ENCODE measurements at places on chromosomes 7 and 10.

- DNase-seq, result no peak
Measured at GRCh38 chr7:26319636-26320035, 28.0 kb downstream of the SNX10 start.

DNA sequence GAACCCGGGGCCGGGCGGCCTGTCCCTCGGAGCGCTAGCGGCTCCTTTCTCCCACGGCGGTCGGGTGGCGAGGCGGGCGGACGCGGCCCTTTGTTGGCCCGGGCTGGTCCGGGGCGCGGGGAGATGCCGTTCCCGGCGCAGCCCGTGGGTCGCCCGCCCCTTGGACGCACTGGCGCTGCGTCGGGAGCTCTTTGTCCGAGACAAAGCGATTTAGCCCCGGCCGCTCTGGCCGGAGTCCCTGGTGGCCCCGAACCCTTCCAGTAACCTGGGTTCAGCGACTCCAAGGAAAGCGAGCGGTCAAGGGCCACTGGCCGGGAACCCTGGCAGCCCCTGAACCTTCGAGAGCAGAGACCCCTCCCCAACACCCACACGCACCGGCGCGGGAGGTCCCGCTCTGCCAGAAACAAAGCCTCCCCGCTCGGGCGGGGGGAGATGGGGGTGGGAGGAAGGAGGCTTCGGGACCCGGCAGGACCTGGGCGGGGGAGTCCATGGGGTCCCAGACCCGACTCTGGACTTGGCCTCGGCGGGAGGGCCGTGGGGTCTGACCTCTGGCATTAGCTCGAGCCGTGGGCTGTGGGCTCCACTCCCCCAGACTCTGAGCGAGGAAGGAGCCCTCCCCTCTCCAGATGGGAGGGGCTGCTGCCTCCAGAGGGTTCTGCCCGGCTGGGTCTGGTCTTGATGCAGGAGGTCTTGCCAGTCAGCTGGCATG lies 836 bp downstream of the DPYSL4 start:
- no peak for DNase-seq

DNA sequence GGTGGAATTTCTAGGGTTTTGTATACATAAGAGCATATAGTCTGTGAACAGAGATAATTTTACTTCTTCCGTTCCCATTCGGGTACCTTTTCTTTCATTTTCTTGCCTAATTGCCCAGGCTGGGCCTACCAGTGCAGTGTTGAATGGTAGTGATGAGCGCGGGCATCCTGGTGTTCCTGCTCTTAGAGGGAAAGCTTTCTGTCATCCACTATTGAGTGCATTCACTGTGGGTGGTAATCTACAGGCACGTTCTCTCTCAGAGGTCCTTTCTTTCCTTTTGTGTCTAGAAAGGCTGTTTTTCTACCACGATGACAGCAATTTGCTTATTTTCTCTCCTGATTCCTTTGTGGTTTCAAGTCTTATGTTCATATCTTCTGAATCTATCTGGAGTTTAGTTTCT lies 65.0 kb downstream of the INPP5A start:
- DNase-seq, result no peak

DNA sequence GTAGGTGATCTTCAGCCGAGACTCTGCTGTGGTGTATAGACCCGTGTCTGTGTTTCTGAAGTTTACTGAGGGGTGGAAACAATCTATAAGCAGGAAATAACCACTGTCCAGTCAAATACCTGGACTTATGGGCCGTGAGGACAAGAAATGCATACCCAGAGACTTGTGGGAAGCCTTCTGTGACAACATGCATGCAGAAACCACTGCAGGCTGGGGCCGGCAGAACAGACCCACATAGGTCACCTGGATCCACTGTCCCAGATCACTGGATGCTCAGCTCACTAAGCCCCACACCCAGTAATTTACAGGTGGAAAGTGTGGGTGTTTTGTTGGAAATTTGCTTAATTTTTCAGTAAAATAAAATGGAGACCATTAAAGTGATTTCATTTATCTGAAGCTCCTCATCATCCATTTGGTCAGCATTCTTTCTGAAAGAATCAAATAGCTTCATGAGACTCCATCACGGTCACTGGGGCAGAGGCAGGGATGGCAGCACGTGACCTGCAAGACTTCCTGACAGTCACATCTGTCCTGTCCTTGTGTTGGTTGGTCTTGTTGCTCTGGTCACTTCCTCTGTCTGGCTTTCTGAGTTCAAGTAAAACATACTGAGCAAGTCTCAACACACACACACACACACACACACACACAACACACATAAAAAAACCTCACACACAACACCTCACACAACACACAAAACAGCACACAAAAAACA lies 108.3 kb downstream of the TNS3 start:
- DNase-seq, result no peak

DNA sequence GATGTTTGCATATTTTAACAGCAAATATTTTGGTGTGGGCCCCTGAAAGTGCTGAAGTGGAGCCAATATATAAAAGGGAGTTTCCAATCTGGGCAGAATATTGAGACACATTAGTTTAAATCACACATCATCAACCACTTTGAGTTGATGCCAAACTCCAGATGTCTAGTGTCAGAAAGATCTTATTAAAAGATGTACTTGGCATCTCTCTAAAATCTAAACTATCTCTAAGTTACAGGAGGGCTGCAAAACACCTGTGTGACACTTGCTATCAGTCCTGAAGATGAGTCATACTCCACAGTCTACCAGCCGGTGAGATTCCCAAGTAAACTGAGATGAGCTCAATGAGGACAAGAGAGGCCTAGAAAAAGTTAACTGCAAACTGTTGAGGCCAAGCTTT lies 11.4 kb downstream of the JAZF1 start:
- no peak for DNase-seq

- no peak for DNase-seq
Measured at GRCh38 chr10:126979311-126979710, 74.1 kb downstream of the DOCK1 start.

- DNase-seq, result no peak
Measured at GRCh38 chr7:130733931-130734814, at the start of gene KLF14. Gene KLF14 (minus strand): TSS chr7:130734207. CDS start chr7:130734033, 174 bp downstream.

- no peak for DNase-seq
Measured at GRCh38 chr7:41994746-41995110, 242.3 kb downstream of the GLI3 start.

- DNase-seq, result no peak
Measured at GRCh38 chr10:129730993-129731325, 233.1 kb downstream of the EBF3 start.

DNA sequence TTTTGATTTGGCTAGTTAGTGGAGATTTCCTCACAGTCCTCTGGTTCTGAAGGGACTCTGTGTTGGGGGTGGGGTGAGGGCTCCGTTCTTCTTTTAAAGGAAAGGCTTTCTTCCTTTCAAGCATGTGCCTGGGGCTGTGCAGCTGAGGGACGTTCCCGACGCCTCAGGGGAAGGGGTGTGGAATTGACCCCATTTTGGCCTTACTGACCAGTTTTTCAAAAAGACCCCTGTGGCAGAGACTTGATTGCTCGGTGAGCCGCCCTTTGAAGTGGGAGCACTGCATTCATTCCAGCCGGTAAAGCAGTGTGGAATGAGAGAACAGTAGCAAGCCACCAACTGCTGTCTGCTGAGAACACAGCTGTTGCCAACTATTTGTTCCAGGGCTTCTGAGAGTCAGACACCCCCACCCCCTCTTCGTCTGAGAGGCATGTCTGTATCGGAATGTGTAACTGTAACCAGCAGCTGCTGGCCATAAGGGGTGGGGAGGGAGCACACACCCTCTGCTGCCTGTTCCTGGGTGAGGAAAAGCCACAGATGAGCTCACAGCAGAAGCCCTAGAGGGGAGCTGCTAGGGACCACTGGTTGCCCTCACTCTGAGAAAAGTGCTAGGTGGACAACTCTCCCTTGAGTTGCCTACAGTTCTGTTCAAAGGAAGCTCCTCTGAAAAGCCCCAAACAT lies 33.2 kb downstream of the WBP1L start:
- peak; percentile 11 for DNase-seq

- no peak for DNase-seq
Measured at GRCh38 chr7:31919678-31920369, 150.4 kb downstream of the PDE1C start.

GRCh38 chr10:119197921-119198320 lies 9.4 kb upstream of the GRK5 start:
- DNase-seq, result no peak

- DNase-seq, result no peak
Measured at GRCh38 chr10:127556916-127557315, 7.8 kb downstream of the NPS start.

GRCh38 chr10:70592186-70592735 lies 10.3 kb downstream of the PRF1 start:
- DNase-seq, result no peak

GRCh38 chr7:14875941-14876587 lies 26.5 kb downstream of the DGKB start:
- no peak for DNase-seq

- DNase-seq, result no peak
Measured at GRCh38 chr7:37480041-37481031, 31.7 kb upstream of the ELMO1 start.

DNA sequence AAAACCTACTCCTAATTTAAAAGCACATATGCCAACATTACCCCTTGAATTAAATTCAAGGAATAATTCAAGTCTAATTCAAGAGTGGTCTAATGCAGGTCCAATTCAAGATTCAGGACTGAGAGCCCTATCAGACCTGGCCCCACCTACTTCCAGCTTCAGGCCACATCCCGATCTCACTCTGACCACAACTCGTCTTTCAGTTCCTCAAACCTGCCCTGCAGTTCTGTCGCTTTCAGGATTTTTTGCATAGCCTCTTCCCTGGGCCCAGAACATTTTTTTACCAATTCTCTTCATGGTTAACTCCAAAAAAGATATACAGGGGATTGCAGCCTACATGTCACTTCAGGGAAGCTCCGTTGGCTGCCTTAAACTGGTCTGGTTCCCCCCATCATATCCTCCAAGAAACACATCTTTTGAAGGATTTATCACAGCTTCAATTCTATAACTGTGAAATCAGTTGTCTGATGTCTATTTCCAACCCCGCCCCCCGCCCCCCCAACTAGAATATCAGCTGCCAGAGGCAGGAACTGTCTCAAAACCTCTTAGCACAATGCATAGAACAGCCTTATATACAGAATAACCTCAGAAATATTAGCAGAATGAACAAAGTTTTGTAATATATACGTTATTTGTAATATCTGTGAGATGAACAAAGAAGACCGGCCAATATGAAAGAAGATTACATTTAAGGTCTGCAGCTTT lies 20.8 kb downstream of the CCDC6 start:
- no peak for DNase-seq

- DNase-seq, result no peak
Measured at GRCh38 chr10:13743101-13743693, 156.4 kb downstream of the PRPF18 start.

- no peak for DNase-seq
Measured at GRCh38 chr10:124632064-124632531, 112.1 kb downstream of the FAM53B start.

DNA sequence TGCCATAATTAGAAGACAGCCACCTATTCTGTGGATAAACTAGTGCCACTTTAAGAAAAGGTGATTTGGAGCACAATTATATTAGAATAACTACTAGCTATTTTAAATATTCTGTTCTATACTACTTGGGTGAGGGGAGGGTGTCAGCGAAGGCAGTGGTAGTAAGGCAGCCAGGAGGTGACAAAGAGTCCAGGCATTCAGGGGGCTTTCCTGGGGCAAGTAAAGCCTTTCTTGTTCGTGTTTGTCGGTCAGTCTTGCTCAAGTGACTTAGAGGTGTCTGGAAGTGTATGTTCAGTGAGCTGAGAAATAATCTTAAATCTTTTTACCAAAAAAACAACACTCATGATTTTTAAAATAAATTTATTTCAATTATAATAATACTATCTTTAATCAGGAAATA lies 34.4 kb downstream of the ADD3 start:
- no peak for DNase-seq

DNA sequence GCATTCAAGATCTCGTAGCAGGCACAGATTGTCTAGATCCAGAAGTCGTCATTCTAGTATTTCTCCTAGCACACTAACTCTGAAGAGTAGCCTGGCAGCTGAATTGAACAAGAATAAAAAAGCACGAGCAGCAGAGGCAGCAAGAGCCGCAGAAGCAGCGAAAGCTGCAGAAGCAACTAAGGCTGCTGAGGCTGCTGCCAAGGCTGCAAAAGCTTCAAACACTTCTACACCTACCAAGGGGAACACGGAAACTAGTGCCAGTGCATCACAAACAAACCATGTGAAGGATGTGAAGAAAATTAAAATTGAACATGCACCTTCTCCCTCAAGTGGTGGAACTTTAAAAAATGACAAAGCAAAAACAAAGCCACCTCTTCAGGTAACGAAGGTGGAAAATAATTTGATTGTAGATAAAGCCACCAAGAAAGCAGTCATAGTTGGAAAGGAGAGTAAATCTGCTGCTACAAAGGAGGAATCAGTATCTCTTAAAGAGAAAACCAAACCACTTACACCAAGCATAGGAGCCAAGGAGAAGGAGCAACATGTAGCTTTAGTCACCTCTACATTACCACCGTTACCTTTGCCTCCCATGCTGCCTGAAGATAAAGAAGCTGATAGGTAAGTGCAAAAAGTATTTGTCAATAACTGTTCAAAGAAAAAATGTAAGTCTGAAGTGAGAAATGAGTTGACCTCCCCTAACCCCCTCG lies 37.7 kb downstream of the CDK13 start:
- DNase-seq, result peak; percentile 57

DNA sequence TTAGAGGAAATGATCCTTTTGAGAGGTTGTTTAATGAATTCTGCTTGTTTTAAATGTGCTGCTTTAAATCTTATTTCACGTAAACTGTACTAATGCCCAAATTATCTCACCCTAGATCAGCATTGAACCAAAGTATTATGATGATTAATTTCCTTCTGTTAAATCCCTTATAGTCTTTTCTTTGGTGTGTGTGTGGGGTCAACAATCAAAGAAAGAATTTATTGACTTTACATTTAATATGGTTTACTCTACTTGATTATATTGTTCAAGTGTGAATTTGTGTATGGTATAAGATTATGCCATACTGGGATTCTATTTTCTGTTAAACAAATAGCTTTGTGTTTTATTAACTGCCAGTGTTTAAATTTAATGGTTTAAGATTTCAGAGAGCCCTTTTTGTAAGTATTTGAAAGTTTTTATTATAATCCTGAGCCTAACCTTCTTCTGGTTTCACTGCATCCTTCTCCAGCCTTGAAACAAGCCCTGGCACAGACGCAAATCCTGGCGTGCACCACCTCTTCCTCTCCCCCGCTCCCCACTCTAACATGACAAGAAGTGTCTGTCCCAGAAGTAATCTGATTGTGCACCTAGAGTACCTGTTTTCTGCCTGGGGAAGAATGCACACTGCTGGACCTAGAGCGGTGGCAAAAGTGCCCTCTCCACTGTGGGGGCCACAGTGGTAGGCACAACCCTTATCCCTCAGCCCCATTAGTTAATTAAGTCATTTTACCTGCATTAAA lies 70.6 kb downstream of the KAT6B start:
- no peak for DNase-seq

- no peak for DNase-seq
Measured at GRCh38 chr7:12839508-12840153, 152.2 kb downstream of the ARL4A start.

- no peak for DNase-seq
Measured at GRCh38 chr7:41491308-41491707, 211.6 kb downstream of the INHBA start.

DNA sequence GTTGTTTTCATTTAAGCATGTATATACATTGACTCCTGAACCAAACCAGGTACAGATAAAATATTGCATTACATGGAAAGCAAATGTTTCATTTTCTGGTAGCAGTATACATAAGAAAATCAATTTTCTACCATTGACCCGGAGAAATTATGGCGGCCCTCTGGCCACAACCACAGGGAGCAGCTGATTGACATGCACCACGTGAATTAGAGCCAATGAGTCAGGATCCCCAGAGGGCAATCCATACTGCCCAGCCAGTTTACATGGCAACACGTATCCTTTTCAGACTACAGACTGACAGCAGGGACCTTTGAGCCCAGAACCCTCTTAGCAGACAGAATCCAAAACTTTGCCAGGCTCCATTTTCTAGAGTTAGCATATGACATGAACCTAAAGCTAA lies 272.2 kb upstream of the NEBL start:
- no peak for DNase-seq
